ENCODE measurements at places on chromosomes 12 and 14.

GRCh38 chr12:84712747-84713146, 199.9 kb downstream of the SLC6A15 start:
- no peak for DNase-seq

DNA sequence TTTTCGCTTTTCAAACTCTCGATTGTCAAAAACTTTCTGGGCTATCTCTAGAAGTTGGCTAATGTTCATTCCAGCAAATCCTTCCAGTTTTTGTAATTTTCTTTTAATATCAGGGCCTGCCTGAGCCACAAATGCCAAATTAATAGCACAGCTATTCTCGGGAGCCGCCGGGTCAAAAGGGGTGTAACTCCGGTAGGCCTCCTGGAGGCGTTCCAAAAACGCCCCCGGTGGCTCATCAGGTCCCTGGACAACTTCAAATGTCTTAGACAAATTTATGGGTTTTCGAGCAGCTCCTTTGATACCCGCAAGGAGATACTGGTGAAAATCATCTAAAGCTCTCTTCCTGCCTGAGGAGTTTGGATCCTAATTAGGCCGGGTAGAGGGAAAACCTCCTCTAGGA, 117.9 kb upstream of the PZP start:
- no peak for DNase-seq

- DNase-seq, result no peak
These were observed 6.6 kb upstream of the IKZF4 start for GRCh38 chr12:56014205-56014604.

DNA sequence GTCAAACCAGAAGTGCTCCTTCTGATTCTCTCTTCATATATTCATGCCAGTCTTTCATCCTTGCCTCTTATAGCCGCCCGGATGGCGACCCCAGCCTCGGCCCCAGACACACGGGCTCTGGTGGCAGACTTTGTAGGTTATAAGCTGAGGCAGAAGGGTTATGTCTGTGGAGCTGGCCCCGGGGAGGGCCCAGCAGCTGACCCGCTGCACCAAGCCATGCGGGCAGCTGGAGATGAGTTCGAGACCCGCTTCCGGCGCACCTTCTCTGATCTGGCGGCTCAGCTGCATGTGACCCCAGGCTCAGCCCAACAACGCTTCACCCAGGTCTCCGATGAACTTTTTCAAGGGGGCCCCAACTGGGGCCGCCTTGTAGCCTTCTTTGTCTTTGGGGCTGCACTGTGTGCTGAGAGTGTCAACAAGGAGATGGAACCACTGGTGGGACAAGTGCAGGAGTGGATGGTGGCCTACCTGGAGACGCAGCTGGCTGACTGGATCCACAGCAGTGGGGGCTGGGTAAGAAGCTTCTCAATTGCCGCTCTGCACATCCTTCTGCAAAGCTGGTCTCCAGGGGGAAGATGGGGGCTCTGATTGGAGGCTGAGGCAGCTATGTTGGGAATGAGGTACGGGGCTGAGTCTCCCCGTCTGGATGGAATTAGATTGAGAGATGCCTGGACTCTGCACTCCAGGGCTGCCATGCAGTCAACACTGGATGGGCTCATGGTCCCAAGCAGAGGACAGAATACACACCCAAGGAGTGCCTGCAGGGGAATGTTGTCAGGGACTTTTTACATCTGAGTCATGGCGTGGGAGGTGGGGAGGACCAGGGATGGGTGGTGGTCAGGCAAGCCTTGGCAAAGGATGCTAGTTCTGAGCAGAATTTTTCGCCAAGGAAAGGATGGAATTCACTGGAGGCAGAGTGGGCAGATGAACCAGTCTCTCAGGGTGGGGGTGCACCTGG, 1.3 kb downstream of the BCL2L2 start:
- no peak for DNase-seq

GRCh38 chr12:92529944-92530343, 172.8 kb upstream of the PLEKHG7 start:
- no peak for DNase-seq

DNA sequence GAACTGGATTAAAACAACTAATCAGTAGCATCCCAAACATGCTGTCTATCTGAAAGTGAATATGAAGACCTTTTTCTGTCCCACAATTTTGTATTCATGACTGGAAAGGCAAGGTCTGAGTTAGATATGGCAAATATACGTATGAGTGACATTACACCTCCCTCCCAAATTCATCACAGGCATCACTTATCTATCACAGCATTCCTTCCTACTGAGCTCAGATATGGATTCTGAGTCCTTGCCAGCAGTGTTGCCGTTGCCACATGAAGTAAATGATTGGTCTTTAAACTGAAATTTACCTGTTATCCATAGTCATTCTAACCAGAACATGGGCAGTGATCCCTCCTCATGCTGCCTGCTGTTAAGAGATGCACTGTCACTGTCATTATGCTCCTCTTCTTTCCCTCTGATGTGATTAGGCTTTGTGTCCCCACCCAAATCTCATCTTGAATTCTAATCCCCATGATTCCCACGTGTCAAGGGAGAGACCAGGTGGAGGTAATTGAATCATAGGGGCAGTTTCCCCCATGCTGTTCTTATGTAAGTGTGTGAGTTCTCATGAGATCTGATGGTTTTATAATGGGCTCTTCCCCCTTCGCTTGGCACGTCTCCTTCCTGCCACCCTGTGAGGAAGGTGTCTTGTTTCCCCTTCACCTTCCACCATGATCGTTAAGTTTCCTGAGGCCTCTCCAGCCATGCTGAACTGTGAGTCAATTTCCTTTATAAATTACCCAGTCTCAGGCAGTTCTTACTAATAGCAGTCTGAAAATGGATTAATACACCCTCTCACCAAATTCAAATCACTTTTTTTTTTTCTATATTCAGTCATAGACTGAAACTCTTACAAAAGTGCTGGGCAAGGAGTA, 288.4 kb downstream of the NUAK1 start:
- no peak for DNase-seq

DNA sequence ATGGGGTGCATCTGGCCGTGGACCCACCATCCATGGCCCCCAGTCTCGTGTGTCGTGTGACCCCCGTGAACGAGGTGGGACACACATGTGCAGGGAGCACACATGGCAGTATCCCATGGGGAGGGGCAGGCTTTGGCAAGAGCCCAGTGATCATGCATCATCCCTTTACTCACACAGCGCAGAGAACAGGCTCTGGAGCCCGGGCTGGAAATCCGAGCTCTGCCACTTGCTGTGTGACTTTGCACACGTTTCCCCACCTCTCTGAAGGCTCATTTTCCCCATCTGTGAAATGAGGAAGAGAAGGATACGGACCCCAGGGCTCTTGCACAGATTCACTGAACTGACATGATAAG, 119.9 kb downstream of the PHETA1 start:
- no peak for DNase-seq

GRCh38 chr14:65015391-65015790, 28.7 kb downstream of the FNTB start:
- DNase-seq, result peak; percentile 97

DNA sequence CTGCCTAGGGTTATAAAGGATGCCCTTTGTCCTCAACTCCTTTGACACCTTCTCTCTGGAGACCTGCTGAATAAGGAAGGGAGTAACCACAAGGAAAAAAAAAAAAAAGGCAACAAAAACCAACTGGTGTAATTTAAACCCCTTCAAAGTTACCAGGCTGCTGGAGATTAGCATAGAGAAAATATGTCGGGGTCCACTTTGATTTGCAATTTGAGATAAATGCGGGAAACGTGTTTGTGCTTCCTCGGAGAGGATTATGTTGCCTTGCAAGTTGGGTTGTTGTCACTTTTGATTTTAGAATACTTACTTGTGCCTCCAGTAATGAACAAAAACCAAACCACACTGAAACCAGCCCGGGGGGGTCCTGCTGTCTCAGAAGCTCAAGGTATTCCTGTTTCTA, 200.2 kb upstream of the MYL2 start:
- DNase-seq, result no peak

DNA sequence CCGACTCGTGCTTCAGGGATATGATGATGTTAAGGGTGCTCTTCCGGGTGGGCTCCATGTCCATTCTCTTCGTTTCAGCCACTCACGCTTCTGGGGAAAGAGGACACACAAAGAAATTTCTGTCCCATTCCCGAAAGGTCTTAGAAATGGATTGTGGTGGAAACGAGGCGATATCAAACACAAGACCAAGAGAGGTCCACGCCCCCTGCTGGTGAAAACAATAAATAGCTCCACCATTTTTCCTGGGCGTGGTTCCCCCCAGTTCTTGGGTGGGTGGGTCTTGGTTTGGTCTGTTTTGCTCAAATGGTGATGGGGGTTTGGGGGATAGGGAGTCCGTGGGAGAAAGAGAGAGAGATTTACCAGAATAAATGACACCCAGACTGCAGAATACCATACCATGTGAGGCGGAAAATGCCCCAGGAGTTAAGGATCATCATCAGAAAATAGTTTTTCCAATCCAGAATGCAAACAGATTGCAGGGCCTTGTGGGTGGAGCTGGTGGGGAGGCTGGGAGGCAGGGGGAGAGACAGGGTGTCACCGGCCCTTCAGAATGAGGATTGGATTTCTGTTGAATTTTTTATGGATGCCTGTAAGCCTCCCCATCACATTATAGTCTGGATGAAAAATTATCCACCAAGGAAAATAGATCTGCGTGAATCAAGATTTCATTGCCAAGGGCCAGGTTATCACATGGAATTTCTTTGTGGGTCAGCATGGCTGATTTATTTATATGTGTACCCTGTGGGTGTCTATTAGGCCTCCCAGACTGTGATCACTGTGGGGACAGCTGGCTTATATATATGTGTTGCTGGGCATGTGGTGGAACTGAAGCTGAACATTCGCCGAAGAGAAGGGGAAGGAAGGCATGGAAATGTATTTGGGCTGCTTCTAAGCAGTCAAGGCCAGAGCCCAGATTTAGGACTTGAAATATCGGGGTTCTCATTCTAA, 55.8 kb downstream of the SRRM4 start:
- peak; percentile 65 for DNase-seq

- DNase-seq, result no peak
These were observed 32.7 kb upstream of the SNX6 start for GRCh38 chr14:34662561-34663088.

DNA sequence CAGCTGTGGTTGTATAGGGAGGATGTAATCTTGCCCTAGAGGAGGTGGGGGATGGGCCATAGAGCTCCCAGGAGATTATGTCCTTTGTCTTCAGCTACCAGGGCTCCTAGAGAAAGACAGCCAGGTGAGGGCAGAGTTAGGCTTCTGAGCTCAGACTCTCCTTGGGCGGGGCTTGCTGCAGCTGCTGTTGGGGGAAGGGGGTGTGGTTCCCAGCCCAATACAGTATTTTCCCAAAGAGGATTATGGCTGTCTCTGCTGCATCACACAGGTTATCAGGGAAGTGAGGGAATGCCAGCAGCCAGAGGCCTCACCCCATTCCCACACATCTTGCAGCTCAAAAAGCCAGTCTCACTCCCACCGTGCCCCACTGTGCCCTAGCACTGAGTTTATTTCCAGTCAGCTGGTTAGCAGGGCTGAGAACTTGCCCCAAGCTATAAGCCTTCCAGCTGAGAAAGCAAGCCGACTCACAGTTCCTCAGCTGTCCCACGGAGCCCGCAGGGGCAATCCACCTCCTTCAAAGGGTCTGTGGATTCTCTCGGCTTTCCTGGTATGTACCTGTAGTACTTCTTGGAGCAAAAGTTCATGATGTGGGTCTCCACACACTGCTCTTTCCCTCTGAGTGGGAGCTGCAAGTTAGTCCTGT, 217.3 kb upstream of the CPNE8 start:
- DNase-seq, result no peak

DNA sequence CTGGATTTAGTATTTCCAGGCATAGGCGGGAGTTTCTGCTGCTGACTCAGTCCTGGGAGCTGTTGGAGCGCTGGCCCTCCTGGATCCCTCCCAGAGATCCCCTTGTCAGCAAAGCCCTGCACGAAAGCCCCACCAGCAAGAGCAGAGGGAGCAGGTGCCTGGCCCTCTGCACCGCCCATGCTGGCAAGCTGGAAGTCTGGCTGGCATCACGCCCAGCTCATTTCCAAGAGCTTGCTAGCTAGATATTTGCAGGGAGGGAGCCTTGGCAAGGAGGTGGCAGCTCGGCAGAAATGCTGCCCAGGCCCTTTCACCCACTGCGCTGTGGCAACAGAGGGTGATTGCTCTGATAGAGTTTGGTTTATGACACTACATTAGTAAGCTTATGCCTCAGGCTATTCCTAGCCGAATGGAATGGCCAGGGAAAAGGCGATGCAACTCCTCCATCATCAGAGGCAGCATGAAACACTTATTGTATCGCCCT, 193.9 kb downstream of the EMP1 start:
- peak; percentile 95 for DNase-seq

GRCh38 chr12:115606040-115606439, 671.5 kb downstream of the MED13L start:
- DNase-seq, result no peak

DNA sequence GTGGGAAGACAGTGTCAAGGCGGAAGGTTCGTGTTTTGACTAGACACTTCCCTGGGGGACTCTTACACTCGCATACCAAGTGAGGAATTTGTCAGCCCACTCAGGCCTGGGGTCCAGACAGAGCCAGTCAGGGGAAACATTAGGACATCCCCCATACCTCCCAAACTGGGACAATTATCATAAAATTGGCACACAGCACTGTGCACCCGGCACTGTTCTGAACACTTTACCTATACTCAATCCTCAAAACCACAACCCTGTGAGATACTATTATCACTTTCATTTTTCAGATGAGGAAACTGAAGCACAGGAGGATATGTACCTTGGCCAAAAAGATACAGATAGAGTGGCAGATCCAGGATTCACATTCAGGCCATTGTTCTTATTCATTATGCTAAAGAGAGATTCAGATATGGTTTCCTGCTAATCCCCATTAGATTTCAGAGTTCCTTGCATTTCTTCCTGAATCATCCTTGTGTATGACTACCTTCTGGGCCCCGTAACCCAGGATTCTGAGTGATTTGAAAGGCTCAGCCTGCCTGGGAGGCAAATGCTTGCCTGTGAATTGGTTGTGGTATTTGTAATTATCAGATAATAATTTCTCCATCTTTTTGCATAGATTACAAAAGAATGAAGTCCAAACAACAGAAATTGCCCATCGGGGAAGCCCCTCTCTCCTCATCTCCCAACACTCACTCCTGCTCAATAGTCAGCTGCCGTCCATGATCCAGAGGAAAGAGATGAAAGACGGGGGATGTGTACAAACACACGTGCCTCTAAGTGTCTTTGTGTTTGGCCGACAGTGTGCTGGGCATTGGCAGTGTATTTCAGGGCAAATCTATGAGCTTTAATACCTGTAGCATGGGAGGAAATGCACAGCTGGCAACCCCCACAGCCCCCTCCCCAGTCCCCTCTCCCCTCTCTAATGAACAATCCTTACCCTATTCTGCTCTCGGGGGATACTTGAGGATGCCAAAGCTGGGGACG, 4.6 kb downstream of the TAC3 start:
- DNase-seq, result no peak

DNA sequence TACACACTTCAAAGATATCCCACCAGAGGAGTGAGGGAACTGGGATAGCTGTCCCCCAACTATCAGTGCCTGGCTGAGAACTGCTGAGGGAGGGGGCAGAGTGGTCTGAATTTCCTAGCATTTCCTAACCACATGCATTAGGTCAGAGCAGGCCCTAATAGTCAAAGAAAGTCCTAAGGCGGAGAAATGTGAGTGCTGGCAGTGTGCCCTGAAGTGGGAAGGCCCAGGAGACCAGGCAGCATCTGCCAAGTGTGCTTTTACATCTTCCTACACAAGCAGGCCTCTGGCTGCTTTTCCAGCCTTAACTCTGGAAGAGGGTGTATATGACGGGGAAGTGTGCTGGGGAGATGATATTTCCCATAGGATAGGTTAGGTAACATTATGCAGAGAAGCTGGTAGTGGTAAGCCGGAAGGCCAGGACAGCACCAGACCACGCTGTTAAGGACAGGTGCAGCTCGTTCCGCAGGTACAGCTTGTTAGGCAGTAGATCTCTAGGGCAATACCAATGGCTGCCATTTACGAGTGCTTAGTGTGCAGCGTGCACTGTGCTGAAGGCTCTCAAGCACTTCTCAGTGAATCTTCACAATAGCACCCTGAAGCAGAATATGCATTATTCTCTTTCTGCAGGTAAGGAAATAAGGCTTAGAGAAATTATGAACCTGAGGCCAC, 9.1 kb upstream of the CCDC198 start:
- no peak for DNase-seq
